Uterus (tissue), 4 donors: ENCODE measurements at places on chromosomes 7 and 10. TPM values are rescaled to one million over a fixed set of nuclear protein-coding genes. Genes with fewer than 3 reads are reported as not detected.
A peak's percentile ranks its signal among the peaks of the same experiment; 100 is the strongest.

Gene AOAH
- 6.4 TPM for total RNA-seq

Gene SFTPA1
- total RNA-seq, result 0.95 TPM

GRCh38 chr7:28785041-28785995 lies 172.8 kb downstream of the TRIL start:
- no peak overlapping the region for H3K4me3 ChIP-seq
- H3K36me3 ChIP-seq, result no peaks in the 10 kb centered on the region
- no peaks in the 10 kb centered on the region for H3K4me1 ChIP-seq
- no peaks in the 10 kb centered on the region for H3K27me3 ChIP-seq
- no peak overlapping the region for H3K27ac ChIP-seq

- H3K36me3 ChIP-seq, result no peaks in the 10 kb centered on the region
- no peaks in the 10 kb centered on the region for H3K4me1 ChIP-seq
- DNase-seq, result peak; percentile 66
- no peak overlapping the region for H3K27ac ChIP-seq
These were observed 4.0 kb upstream of the SH3PXD2A start for GRCh38 chr10:103859161-103860086.

DNA sequence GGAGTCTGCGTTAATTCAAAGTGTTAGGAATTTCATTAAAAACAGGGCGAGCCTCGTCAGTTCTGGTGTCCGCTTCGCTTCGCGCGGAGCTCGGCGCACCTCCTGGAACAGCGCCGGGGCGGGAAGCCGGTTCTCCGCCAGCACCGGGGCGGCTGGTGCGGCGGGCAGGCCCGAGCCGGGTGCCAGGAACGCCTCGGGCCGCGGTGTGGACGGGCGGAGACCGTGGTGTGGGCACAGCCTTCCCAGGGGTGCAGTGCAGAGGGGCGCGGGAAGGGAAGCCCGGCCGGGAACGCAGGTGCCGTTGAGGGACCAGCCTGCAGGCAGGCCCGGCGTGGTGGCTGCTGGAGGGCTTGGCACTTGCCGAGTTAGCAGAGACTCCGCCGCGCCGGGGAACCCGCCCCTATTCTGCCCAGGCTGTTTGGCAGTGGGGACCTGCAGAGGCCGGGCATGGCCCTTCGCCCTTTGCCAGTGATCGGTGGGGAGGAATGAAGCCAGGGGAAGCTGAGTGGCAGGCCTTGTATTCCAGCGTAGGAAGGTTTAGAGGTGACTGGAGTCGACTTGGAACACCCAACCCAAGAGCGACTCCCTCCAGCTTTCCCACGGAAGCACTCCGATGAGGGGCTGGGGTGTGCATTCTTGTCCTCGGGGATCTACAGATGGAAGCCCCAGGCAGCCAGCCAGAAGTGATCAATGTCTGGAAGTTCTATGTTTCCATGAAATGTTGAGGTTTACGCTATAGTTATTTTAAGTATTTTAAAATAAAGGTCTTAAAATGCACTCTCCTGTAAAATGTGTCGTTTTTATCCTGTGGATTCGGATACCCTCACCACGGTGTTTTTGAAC lies 945 bp upstream of the RHEB start:
- H3K36me3 ChIP-seq, result no peaks in the 10 kb centered on the region
- H3K27ac ChIP-seq, result peak overlapping the region; percentile 96
- H3K4me1 ChIP-seq, result no peaks in the 10 kb centered on the region
- peak; percentile 56 for DNase-seq
- no peaks in the 10 kb centered on the region for H3K27me3 ChIP-seq

DNA sequence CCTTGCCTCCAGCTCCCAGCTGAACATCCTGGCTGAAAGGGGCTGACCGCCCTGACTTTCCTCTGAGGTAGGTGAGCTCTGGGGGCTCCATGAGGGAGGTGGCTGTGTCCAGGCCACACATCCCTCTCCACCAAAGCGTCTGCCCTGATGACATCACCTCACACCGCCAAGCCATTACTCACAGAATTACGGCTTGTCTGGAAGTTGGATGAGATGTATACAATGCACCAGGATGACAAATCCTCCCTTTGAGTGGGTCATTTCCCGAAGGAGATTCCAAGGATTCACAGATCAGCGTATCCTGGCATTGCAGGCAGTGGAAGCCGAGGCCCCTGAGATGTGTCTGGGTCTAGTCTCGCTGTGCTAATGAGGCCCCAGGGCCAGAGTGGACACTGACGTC lies 15.1 kb upstream of the RET start:
- H3K27ac ChIP-seq, result no peak overlapping the region
- no peak overlapping the region for H3K4me3 ChIP-seq
- no peaks in the 10 kb centered on the region for H3K4me1 ChIP-seq
- no peaks in the 10 kb centered on the region for H3K36me3 ChIP-seq
- no peak for DNase-seq
- no peaks in the 10 kb centered on the region for H3K27me3 ChIP-seq

GRCh38 chr7:139362981-139363380 lies 3.3 kb downstream of the LUC7L2 start:
- no peak overlapping the region for H3K27ac ChIP-seq
- H3K4me1 ChIP-seq, result no peaks in the 10 kb centered on the region
- H3K27me3 ChIP-seq, result no peaks in the 10 kb centered on the region
- no peaks in the 10 kb centered on the region for H3K36me3 ChIP-seq
- DNase-seq, result no peak
